Progenitor cell of endocrine pancreas (in vitro differentiated cells): ENCODE measurements at places on chromosomes 12 and 14. TPM values are rescaled to one million over a fixed set of nuclear protein-coding genes. Genes with fewer than 3 reads are reported as not detected.

Gene CCDC88C
- total RNA-seq: 78.1 and 85.5 TPM in 2 replicates

Gene GALNT16
- 9.5 and 12.7 TPM in 2 replicates for total RNA-seq

Gene TBC1D30
- total RNA-seq: 3.0 and 3.4 TPM in 2 replicates

Gene SPIC
- not detected in 2 replicates for total RNA-seq

Gene OLR1
- total RNA-seq: not detected in 2 replicates

Gene FSCB
- not detected in 2 replicates for total RNA-seq

Gene ACVRL1
- total RNA-seq: 0.18 TPM in 1 of 2 replicates, not detected in the other

Gene PLA2G1B
- 0.60 TPM in 1 of 2 replicates, not detected in the other for total RNA-seq
